ENCODE measurements at places on chromosomes 4 and X.

- DNase-seq = no peak
Measured at GRCh38 chr4:189897667-189898066, 43.0 kb upstream of the FRG1 start.

GRCh38 chrX:125340490-125340889 lies 20.8 kb downstream of the TEX13C start:
- no peak for DNase-seq

GRCh38 chr4:102827674-102828496 lies 534 bp upstream of the UBE2D3 start:
- peak; percentile 99 for DNase-seq

DNA sequence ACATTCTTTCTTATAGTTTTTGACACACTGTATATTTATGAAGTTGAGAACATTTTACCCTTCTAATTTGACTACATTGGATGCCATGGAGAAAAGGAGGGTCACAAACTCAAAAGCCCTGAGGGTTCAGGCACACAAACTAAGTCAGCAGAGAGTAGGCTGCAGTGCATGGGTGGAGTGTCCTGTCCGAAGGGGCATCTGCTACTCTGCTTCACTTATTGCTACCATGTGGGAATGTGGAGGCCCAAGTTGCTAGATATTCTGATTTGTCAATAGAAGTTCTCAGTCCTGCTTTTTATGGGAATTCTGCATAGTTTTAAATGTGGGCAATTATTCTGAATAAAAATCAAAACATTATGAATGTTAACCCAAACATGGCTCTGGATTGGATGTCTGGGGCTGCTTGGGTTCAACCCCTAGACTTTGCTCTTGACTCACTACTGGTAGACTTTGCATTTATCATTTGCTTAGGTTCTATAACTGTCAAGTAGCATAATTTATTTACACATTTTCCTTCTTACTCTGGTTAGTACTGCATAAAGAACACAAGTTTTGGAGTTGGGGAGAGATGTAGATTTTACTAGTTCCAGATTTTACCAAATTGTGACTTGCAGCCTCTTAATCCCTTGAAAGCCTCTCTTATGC lies 255.1 kb downstream of the SPRY1 start:
- DNase-seq = no peak

- DNase-seq = no peak
Measured at GRCh38 chrX:267771-268261, 13.4 kb upstream of the PLCXD1 start.

- no peak for DNase-seq
Measured at GRCh38 chr4:10640561-10641201, 43.9 kb downstream of the CLNK start.

DNA sequence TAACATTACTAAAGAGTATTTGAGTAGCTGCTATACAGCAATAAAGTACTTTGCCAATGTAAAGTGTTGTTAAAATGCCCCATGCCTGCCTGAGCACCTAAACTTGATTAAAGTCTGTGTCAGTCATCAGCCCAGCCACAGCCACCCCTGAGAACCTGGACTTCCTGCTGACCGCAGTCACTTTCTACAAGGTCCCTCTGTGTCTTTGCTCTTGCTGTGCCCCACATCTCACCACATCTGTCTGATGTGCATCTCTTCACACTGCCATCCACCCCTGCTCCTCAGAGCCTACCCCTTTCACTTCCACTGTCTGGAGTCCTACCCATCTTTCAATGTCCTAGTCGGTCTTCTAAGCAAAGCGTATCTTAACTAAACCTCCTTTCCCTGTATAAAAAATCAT lies 25.7 kb downstream of the ALPK1 start:
- no peak for DNase-seq

DNA sequence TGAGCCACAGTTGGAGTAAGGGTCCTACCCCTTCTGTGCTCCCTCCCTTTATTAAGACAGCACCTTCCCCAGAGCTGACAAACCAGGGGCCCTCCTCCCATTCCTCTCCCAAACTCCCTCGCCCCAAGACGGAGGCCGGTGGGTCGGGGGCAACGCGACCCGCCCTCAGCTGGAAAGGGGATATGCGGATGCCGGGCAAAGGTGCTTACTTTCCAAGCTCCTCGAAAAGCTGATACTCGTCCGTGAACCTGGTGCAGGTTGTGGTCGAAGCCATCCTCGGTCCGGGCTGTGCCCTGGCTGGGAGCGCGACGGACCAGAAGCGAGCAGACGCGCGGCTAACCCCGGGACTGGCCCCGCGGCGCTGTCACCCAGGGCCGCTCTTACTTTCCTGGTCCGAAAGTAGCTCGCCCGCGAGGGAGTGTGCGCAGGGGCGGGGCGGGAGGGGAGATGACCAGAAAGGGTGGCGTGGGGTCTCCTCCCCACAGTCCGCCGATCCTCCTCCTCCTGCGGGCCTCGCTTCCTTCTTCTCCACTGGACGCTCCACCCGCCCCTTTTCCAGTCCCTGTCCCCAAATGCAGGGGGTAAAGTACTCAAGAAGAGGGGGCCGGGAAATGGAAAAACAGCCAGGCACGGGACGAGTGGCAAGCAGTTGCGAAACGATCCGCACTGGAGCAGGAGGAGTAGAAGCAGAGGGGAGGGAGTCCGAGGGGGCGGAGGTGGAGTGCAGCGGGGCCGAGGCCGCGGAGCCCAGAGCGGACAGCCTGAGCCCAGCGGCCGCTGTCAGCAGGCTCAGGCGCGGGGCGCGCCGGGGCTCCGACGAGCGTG lies 531 bp downstream of the CAMK2D start:
- DNase-seq = no peak

- DNase-seq = no peak
Measured at GRCh38 chr4:95701500-95702170, 138.3 kb upstream of the PDHA2 start.

DNA sequence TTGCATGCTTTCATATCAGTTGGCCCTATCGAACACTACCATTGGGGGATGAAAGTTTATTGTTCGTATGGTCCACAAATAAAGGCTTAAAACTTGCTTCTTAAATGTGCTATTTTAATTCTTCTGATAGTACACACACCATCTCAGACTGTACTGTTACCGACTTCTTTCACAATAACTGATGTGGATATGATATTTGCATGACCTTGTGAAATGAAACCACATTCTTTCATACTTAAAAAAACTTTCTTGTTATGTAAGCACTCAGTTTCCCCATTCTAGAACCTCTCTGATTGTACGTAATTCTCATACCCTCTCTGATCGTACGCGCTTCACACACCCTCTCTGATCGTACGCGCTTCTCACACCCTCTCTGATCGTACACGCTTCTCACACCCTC lies 12.0 kb upstream of the WDR19 start:
- no peak for DNase-seq

GRCh38 chr4:17065821-17066220 lies 167.4 kb upstream of the LDB2 start:
- DNase-seq = no peak

DNA sequence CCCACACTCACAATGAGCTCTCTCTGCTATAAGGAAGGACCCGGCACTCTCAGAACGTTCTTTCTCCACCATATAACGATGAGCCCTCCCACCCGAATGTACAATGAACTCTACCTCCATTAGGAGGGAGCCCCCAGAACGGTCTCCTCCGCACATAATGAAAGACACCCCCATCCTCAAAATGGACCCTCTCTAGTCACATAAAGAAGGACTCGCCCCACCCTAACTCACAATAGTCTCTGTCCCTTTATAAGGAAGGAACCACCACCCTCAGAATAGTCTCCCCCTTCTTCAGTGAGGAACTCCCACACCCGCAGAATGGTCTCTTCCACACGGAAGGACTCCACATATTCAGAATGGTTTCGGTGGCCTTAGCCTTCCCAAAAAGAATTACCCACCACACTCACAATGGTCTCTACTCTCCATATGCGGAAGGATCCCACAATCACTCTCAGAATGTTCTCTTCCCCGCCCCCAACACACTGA lies 477 bp downstream of the SLC35A2 start:
- no peak for DNase-seq

DNA sequence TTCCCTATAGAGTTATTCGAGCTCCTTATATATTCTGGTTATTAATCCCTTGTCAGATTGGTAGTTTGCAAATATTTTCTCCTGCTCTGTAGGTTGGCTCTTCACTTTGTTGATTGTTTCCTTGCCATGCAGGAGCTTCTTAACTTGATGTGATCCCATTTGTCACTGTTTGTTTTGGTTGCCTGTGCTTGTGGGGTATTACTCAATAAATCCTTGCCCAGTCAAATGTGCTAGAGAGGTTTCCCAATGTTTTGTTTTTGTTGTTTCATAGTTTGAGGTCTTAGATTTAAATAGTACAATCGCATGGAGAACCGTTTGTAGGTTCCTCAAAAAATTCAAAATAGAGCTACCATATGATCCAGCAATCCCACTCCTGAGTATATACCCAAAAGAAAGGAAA lies 2.3 kb upstream of the SYTL5 start:
- no peak for DNase-seq

- no peak for DNase-seq
Measured at GRCh38 chr4:5865896-5866599, 26.8 kb downstream of the CRMP1 start.

DNA sequence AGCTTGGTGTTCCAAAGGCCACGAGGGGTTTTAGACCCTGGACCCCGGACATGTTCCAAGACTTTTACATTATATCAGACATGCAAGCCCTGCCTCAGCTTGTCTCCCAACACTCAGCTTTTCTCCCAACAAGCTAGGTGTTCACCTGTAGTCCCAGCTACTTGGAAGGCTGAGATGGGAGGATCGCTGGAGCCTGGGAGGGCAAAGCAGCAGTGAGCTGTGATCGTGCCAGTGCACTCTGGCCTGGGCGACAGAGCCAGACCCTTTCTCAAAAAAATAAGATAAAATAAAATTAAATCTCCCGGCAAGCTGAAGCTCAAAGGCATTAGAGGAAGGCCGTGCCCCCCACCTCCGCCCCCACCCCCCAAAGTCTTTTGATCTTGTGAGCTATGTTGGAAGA lies 13.7 kb downstream of the CTAG1A start:
- no peak for DNase-seq

- DNase-seq = no peak
Measured at GRCh38 chrX:129934952-129935351, 29.0 kb downstream of the UTP14A start.

DNA sequence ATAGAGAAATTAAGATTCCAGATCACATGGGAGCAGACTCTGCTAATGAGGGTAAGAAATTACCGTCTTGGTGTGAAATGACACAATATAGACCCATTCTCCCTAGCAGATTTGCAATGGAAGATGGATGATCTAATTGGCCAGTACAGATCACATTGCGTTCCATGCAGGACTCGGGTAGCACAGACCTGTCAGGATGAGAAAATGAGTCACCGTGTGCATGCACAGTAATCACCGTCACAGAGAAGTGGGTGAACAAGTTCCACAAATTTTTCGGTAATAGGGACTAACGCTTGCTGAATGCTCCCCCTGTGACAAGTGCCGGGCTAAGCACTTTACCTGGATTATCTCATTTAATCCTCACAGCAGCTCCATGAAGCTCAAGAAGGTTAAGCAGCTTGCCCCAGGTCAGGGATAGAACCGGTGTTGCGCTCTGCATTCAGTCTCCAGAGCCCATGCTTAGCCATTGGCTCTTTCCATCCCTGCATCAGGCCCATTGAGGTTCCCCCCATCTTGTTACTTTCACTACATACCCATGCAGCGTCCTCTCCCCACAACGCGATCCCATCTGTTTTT lies 375.6 kb downstream of the FBXW7 start:
- no peak for DNase-seq

GRCh38 chr4:82430964-82431745 lies 765 bp downstream of the ENOPH1 start:
- DNase-seq = no peak

- no peak for DNase-seq
Measured at GRCh38 chr4:153759407-153760316, at the start of gene RNF175. TSS of gene RNF175 (minus strand) at chr4:153760024. CDS start at chr4:153759862, 162 bp downstream.

DNA sequence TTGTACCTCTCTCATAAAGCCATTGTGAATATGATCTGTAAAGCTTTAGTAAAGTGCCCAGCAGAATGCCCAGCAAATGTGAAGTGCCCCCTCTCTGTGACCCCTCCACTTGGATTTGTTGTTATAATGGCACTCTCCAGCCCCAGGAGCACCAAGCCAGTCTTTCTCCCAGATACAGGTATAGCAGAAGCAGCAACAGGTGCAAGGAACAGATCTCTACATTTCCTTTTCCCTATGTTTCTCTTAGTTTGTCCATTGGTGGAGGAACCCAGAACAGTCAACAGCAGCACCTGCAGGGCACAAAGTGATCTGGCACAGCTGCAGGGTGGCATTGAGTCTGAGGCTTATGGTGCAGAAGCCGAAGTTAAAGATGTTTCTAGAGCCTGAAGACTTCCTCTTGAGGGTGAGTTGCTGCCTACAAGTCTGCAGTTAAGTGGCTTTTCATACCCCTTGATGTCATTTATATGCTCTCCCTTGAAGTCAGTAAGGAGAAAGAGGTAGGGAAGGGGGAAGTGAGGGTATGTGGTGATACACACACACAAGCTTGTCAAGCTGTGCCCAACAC lies 16.1 kb upstream of the CXCL3 start:
- DNase-seq = no peak

DNA sequence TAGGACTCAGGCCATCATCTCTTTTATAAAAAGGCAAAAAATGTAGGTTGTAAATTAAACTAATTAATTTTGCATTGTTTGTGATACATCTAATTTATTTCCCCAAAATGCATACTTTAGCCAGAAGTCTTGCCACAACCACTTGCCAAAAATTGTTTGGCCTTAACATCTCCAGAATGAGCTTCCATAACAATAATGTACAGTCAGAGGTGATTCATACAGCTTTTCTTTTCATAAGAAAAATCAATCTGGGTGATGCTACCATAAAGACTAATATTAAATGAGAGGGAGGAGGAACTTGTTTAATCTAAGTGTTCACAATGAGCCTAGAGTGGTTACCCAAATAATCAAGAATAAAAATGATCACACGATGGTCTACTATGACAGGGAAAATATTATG lies 59.3 kb downstream of the AMMECR1 start:
- DNase-seq = no peak

- DNase-seq = no peak
Measured at GRCh38 chr4:83009529-83009928, 1.1 kb downstream of the LIN54 start.

DNA sequence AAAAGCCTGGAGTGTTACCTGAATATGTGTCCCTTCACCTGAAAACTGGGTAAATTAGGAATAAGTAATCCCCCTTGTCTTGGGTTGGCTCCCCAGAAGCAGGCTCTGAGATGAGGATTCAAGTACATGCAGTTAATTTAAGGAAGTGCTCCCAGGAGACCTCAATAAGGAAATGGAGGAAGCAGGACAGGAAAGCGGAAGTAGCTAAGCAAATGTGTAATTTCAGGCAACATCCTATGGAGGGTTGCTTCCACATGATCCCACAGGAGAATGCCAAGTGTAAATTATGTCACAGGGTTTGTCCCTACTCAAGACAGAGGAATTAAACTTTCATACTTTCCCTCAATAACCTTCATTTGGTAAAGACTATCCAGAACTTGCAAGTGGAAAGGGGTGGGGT lies 48.1 kb upstream of the ARHGEF6 start:
- no peak for DNase-seq

GRCh38 chr4:147020456-147020855 lies 74.8 kb upstream of the TTC29 start:
- DNase-seq = no peak

Measured in stimulated activated CD8-positive, alpha-beta memory T cell treated with anti-CD3 and anti-CD28 coated beads, Interleukin-7, amount 100 ng/mL, for 4 hours (primary cell).